ENCODE measurements at places on chromosomes 12 and 14.

DNA sequence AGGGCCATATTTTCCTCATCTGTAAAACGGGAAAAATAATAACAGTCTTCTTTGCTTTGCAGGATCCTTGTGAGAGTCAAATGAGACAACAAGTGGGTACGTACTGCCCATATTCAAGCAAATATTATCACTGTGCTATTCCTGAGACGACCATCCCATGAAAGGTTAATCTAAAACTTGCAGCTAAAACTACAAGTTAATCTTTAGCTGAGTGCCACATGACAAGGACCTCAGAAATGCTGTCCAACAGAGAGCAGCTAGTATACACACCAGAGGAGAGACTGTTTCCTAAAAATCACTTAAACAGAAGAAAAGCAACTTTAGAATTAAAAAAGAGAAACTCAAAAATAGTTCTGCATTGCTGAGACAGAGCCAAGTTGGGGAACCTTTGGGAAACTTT is 162.7 kb upstream of the TMTC2 start:
- DNase-seq = no peak

DNA sequence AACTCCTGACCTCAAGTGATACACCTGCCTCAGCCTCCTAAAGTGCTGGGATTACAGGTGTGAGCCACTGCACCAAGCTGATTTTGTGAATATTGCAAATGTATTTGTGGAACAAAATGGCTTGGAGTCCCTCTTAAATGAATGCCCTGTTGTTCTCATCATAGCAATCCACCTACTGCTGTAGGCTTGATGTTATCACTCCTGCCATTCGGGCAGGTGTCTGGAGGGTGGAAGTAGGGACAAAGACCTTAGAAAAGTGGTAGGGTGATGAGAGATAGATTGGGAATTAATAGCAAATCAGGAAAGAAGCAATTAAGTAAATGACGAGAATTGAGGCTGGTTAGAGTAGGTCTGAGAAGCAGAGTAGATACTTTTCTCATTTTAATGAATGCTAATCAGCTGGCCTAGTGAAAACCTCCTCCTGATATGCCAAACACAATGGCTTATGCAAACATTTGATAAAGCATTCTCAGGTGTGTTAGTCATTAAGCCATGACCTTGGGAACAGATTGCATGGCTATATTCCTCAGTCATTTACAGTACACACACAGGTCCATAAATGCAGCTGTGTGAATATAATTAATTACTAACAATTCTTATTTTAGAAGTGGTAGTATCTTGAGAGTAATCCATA is 60.5 kb upstream of the USP44 start:
- no peak for DNase-seq

- DNase-seq = no peak
Observed at GRCh38 chr14:26935733-26936132, 337.9 kb upstream of the NOVA1 start.

DNA sequence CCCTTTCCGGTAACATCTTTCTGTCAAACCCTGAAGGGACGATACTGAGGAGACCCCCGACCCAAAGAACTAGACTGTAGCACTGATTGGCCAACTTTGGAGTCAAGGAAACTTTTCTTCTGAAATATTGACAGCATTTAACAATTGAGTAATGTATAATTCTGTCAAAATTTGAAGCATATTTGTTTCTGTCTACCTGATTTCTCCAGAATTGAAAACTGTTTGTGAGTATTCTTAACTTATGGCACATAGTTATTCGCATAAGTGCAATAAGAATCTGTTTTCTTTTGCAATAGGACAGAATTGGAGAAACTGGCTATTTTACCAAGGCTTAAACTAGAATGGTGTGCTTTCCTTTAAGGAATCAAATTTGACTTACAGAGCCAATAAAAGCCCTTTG is 267.1 kb upstream of the FOXN3 start:
- no peak for DNase-seq

Data from fibroblast of pulmonary artery (primary cell).